ENCODE measurements at places on chromosomes 11 and 22.

- DNase-seq: no peak
These were observed 72.0 kb downstream of the SLC5A12 start for GRCh38 chr11:26649884-26650283.

GRCh38 chr11:30150425-30150824, 80.4 kb upstream of the FSHB start:
- no peak for DNase-seq

DNA sequence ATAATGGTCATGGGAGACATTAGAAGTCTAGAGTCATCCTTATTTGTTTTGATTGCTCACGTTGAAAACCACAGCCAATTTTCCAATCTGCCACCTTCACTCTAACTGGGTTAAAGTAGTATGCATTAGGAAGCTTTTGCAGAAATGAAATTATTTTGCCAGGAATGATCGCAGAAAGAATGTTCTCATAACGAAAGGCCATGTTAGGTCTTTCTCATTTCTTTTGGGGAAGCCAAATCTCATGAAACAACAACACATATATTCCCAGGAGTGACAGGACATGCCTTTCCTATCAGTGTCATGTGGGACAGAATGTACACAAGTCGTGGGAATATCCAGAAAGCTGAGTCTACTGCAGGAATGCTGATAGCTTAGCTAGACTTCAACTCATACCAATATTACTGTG, 386.3 kb downstream of the AASDHPPT start:
- no peak for DNase-seq

DNA sequence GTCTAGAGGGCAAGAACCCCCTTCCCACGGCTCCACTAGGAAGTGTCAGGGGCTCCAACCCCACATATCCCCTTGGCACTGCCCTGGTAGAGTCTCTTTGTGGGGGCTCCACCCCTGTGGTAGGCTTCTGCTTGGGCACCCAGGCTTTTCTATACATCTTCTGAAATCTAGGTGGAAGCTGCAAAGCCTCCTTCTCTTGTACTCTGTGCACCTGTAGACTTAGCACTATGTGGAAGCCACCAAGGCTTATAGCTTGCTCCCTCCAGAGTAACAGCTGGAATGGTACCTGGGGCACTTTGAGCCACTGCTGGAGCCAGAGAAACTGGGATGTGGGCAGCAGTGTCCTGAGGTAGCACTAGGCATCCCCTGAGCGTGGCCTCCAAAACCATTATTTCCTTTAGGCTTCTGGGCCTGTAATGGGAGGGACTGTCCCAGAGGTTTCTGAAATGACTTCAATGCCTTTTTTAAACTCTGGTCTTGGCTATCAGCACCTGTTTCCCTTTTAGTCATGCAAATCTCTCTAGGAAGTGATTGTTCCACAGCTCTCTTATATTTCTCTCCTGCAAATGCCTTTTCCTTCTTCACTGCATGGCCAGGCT, 68.4 kb downstream of the TRAF6 start:
- no peak for DNase-seq
